Stimulated activated CD4-positive, alpha-beta T cell treated with anti-CD3 and anti-CD28 coated beads, Interleukin-2, amount 100 ng/mL, for 4 hours (primary cell): ENCODE measurements at places on chromosomes 12 and 14.
A peak's percentile ranks its signal among the peaks of the same experiment; 100 is the strongest.

DNA sequence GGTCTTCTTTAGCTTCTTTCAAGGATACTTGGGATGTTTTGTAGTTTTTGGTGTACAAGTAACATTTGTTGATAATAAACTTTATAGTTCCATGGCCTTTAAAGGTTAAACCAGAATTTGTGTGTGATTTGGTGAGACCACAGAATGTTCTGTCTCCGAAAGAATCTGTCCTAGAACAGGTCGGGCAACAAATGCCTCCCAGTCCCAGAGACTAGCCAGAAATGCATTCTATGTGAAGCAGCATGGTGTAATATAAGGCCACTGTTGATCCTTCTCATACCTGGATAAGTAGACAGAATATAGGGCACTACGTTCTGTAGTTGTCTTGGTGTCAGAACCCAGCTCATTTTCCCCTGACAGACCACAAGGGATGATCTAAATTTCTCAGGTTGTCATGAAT is 10.0 kb downstream of the STYK1 start:
- DNase-seq: no peak

- DNase-seq: no peak
These were observed 6.2 kb upstream of the SLC15A4 start for GRCh38 chr12:128829861-128830504.

- DNase-seq: no peak
These were observed 199.8 kb downstream of the ALG10B start for GRCh38 chr12:38516418-38516817.

- DNase-seq: peak; percentile 8
These were observed 382.4 kb downstream of the VRK1 start for GRCh38 chr14:97179573-97179972.

DNA sequence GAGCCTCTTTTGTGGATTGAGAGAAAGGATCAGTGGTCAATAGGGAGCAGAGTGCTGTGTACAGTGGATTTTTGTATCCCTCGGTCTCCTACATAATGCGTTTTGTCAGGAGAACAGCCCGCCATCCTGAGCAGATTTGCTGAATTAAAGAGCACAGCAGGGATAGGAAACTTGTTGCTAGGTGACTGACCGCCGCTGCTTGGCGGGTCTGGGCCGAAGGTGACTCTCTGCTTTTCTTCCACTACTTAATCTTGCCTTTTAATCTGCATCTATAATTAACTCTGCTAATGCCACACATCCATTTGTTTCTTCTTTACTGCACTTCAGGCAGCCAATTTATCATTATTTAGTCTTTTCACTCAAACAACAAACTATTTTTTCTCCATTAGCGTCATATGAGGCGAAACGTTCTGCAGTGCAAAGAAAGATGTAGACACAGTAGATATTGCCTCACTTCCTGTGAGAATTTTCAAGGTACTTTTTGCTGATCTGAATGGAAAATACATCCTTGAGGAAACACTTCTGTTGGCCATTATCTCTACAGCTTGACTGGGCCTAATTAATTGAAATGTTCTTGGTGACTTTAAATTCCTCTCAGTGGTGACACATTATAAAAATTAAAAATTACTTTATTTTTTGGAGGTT is 108.0 kb downstream of the PPM1A start:
- no peak for DNase-seq

DNA sequence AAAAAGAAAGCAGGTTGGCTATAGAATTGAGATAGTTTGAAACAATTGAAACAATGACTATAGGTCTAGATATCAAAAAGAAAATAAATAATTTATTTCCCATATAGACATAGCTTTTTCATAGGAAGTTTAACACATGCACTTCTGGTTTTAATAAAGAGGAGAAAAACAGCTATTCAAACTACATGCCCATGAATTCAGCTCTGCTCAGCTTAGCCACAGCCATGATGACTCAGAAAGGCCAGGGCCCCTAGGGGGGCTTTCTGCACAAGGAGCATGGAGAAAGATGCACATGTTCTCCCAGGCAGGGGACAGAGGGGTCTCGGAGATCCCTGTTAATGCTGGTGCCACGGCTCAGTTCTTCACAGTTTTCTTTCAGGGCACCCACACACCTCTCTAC is 114.0 kb downstream of the GALC start:
- DNase-seq: no peak

- DNase-seq: no peak
These were observed 11.4 kb downstream of the CABP1 start for GRCh38 chr12:120651821-120652220.

DNA sequence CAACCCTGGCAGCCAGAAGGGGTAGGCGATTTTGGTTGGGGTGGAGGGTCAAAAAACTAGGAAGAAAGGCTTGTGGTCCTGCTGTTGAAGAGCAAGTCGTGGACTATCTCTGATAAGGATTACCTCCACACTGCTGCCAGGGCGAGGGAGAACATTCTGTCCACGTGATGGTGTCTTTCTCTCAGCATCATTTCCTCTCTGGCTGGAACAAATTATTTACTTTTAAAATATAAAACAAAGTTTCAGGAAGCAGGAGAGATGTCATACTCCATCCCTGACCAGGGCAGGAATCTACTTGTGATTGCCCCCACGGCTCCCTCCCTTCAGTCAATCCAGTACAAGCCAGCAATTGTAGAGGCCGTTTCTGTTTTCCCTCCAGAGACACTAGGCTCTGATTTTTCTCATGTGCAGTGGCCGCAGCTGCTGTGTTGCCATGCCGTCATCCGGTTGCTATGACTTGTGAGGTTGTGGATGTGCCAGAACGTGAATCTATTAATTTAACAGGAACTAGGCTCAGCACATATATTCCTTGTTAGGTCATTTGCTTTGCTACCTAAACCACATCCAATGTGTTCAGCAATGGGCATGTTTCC is 61.5 kb upstream of the PTGR2 start:
- DNase-seq: no peak

GRCh38 chr12:131862994-131863710 is 31.3 kb upstream of the ULK1 start:
- no peak for DNase-seq

DNA sequence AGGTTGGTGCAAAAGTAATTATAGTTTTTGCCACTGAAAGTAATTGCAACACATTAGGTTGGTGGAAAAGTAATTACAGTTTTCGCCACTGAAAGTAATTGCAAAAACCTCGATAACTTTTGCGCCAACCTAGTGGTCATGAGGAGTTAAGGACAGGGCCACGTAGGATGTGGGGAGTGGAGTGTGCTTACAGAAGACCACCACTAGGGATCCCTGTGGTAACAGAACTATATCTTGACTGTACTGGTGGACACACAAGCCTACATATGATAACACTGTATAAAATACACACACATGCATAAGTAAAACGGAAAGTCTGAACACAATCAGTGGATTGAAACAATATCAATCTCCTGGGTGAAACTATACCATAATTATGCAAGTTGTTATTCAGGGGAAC is 187.4 kb upstream of the ABCD2 start:
- no peak for DNase-seq

- no peak for DNase-seq
These were observed 23.3 kb downstream of the ZFYVE21 start for GRCh38 chr14:103738701-103739451.

DNA sequence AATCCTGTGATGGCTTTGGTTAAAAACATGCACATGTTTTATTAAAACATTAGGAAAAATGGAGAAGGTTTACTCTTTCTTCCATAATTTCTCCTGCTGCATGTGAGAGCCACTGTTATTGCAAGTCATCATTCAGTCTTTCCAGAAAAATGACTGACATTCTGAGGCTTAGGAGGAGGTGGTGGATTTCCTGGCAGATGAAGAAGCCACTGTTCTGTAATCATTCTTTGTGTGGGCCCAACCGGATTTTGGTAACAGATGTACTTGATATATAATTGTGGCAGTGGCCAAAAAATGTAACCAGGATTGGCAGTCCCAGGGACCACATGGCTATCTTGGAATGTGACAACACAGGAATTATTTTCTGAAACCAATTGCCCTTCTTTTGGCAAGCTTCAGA is 120.2 kb downstream of the DAAM1 start:
- no peak for DNase-seq

DNA sequence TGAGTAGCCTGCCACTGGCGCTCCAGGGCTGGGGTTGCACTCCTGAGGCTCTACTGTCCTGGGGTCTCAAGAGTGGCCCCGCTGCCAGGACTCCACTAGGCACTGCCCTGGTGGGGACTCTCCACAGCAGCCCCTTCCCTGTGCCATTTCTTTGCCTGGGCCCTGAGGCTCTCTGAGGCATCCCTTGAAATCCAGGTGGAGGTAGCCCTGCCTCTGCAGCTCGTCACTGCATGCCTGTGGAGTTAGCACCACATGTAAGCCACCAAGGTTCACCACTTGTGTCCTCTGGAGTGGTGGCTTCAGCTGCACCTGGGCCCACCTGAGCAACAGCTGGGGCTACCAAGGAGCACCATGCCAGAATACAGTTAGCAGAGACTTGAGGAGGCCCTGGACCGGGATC is 39.9 kb upstream of the BATF start:
- no peak for DNase-seq

- DNase-seq: no peak
These were observed 249.8 kb downstream of the VRK1 start for GRCh38 chr14:97046967-97047366.

GRCh38 chr12:89451841-89452251 is 72.8 kb downstream of the GALNT4 start:
- no peak for DNase-seq

DNA sequence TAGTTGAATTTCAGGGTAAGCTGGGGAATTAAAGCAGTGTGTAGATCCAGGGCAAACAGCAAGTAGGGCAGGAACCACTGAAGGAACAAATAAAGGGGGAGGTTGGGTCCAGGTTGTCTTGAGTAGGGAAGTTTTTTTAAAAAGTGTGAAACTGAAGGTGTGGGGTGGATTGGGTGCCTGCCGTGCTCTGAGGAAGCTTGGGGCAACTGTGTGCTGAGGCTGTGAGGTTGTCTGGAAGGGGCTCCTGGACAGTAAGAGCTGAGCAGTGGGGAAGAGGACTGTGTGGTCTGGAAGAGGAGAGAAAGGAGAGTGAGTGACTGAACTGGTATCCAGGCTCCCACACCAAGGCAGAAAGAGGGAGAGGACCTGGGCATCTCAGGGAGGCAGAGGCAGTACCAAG is 10.9 kb upstream of the GPR162 start:
- no peak for DNase-seq

DNA sequence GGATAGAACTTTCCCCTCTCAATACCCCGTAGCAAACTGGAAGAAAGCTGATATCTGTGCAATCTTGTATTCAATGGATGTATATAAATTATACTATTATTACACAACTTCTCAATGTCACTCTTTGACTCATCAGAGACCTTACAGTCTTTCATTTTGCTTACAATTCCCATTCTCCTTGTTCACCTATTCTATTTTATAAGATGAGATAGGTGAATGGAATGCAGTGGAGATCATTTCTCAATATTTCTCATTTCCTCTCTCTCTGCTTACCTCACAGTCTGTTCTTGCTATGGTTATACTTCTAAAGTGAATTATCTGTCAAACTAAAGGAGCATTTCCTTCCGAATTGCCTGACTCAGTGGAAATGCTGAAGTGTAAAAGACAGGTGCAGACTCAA is 14.9 kb downstream of the FOXA1 start:
- DNase-seq: no peak

GRCh38 chr12:68139941-68140340 is 19.6 kb downstream of the IFNG start:
- no peak for DNase-seq

GRCh38 chr14:95915330-95915729 is 38.7 kb downstream of the TUNAR start:
- DNase-seq: no peak

GRCh38 chr14:61636779-61637178 is 58.5 kb upstream of the HIF1A start:
- DNase-seq: no peak
